ENCODE measurements at places on chromosomes 12 and 14. TPM values are rescaled to one million over a fixed set of nuclear protein-coding genes. Genes with fewer than 3 reads are reported as not detected.

Gene MOK
- 24.4 TPM for total RNA-seq

Gene BCL11B
- total RNA-seq, result 0.85 TPM

Gene DTX1
- 10.1 TPM for total RNA-seq

Gene RIPK3
- total RNA-seq, result 8.9 TPM

Gene RBMS2
- 90.6 TPM for total RNA-seq

Gene DBX2
- 0.13 TPM for total RNA-seq

Gene SLC17A8
- total RNA-seq, result not detected

DNA sequence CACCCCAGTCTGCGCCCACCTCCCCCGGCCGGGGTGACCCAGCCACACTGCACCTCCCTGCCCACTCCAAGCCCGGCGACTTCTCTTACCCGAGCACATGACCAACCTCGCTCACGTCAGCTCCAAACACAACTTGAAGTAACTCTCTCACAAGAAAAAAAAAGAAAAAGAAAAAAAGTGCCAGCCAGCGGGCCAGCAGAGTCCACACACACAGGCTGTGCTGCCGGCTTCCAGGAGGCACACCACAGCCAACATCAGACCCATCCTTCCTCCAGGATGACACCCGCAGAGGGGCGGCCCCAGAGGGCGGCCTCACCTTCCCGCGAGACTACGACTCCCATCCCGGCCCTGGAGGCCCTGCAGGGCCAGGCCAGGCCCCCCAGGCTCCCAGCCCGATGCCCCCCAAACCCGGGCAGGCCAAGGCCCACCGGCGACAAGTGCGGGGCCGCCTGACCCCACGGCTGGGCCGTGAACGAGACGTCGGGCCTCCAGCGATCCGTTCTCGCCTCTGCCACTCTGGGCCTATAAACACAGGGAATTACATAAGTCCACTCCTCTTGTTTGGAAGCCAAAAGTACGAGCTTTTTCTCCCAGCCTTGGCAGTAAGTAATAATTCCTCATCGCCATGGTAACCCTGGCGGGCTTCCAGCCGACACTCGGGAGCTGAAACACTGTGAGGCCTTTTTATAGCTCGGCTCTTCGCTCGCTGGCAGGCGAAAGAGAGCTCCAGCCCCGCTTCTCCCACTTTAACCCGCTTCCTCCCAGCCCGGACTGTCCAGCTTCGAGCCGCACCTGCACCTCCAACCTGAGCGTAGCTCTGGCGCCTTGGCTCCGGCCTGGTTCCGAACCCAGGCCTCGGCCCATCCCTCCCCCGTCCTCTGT, 49.1 kb downstream of the NCOR2 start:
- DNase-seq, result peak; percentile 100

- DNase-seq, result no peak
Observed at GRCh38 chr14:99190696-99191394, 81.2 kb downstream of the BCL11B start.

GRCh38 chr12:113897406-113897805, 68.7 kb downstream of the RBM19 start:
- DNase-seq, result no peak

GRCh38 chr12:21788089-21788983, 13.8 kb upstream of the KCNJ8 start:
- DNase-seq, result no peak

DNA sequence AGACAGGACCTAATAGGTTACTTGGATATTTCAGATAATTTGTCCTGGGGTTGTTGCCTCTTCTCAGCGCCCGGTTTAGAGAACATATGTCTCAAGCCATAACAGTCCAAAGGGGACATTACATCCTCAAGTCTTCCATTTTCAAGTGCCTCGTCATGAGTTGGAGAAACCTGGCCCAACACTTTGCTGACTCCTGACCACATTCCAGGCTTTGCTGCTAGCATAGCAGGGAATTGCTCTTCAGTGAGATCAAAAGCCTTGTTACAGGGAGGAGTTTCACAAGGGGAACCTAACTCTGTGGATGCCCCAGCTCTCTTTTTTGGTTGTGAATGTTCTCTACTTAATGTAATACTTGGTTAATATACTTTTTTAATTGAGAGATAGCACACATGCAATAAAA, 8.2 kb upstream of the MMP19 start:
- no peak for DNase-seq

- no peak for DNase-seq
Observed at GRCh38 chr12:102759466-102759865, 157.6 kb downstream of the PAH start.

DNA sequence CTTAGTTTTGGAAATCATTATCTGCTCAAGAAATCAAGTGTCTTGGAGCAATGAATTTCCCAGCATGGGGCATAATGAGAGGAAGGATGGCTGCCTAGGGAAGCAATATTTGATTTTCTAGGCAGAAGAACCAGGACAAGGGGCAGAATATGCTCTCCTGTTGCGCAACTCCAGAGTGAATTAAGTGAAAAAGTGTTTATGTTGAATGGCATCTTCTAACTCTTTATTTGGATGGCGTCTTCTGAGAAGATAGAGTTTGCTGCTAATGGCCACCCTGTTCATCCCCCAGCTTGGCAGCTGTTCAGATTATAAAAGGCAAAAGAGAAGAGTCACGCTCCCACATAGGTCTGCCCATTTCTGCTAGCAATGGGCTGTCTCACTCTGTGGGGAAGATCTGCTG, 1278.1 kb downstream of the AACS start:
- no peak for DNase-seq

- DNase-seq, result no peak
Observed at GRCh38 chr12:49489720-49490119, 49.1 kb upstream of the KCNH3 start.

DNA sequence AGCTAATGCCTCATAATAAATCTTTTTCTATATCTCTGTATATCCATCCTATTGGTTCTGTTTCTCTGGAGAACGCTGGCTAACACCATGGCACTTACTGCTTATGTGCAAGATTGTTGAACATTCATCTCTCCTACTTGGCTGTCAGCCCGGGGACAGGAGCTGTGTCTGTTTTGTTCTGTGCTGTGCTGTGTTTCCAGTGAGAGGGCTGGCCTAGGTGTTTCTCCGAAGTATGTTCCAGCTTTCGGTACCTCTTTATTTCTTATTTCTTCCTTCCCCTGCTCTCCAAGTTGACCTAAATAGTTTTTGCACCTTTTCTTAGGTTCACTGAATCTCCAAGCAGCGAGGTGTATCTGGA, 18.8 kb upstream of the NR4A1 start:
- DNase-seq, result peak; percentile 86
